Endothelial cell of umbilical vein (primary cell): ENCODE measurements at places on chromosomes 3 and 15. TPM values are rescaled to one million over a fixed set of nuclear protein-coding genes. Genes with fewer than 3 reads are reported as not detected.

DNA sequence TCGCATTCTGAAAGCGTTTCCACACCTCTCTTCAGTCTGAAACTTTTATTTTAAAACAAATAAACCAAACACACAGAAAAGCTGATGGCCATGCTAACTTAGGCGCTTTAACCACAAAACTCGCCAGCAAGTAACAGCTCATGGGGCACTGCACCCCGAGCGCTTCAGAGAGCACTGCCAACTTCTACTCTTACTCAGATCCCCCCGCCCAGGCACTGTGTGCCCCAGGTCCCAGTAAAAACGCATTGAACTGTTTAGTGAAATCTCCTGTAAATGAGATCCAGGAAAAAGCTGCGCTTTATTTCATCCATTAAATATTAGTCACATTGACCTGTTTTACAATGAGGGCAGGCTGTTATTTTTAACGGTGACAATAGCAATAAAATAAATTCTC, 99.7 kb downstream of the LRIG1 start:
- peak; percentile 73 for DNase-seq

GRCh38 chr3:123334056-123334455, 114.8 kb downstream of the ADCY5 start:
- no peak for DNase-seq

GRCh38 chr3:74445541-74445940, 168.9 kb downstream of the CNTN3 start:
- no peak for DNase-seq

Gene BTLA
- not detected in 2 replicates for polyA plus RNA-seq

Gene PLIN1
- polyA plus RNA-seq, result 0.07 and 0.08 TPM in 2 replicates

DNA sequence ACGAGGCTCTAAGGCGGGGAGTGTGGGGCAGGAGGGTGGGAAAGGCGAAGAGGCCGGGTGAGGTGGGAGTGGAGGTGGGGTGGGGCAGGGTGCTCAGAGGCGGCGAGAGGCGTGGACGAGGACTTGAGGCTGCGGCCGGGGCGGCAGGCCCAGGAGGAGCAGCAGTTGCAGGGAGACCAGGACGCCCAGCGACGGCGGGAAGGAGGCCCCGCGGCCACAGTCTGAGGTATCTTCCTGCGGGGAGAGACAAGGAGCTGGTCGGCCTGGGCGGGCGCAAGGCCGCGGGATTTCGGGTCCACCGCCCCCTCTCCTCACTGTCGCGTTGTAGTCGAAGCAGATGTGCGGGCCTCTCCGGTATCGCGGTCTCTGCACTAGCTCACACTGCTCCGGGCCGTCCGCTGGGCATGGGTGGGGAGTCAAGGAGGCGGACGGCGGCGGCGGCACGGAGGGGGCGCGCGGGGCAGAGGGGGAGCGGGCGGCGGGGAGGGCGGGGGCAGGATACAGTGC, 5.3 kb upstream of the TMEM115 start:
- DNase-seq, result no peak

- DNase-seq, result no peak
These were observed 16.7 kb upstream of the EHD4 start for GRCh38 chr15:41988896-41989572.

DNA sequence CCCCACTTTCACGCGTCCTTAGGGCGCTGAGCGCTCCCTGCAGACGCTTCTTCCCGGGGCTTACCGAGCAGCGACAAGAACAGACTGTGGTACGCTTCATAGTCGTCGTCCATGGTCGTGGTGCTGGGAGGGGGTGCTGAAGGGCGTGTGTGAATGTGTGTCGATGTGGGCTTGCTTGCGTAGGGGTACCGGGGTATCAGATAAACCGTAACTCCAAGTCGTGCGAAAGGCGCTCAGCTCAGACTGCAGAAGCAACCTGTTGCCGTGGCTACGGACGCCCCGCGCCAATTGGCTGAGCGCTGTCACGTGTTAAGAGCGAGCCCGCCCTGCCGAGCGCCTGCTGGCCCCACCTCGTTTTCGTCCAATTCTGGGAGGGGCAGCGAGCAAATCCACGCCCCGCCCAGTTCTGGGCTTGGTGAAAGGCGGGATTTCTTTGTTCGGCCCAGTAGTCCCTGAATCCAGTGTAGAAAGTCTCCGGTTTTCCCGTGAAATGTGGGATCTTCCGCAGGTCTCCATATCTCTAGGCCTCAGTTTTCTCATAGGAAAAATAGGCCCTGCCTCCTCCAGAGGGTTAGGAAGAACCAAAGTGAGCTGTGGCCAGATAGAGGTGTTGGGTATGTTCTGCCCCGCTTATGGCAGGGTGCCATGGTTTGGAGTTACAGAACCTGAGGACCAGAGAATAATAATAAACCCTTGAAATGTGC, at the start of gene EFCAB12:
TSS of gene EFCAB12 (minus strand) at position 261 of the 704 bp plus-strand sequence. CDS start at position 113, 148 bp downstream.
- peak; percentile 97 for DNase-seq

- DNase-seq, result no peak
These were observed 59.7 kb downstream of the LSM3 start for GRCh38 chr3:14238356-14238755.

DNA sequence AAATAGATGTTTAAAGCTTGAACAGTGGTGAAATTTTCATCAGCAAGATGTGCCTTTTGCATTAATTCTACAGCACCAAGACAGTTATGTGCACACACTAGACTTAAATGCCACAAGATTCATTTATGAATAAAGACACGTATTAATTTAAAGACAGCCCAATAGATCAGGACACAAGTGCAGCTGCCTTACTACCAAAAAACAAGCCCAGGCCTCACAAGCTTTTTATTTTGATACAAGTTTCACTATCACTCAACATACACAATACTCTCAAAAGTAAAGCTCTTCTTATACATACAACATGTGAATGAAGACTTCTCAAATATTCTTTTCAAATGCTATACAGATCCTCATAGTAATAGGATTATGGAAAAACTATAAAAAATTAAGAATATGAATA, 2.4 kb downstream of the ACAP2 start:
- DNase-seq, result no peak

DNA sequence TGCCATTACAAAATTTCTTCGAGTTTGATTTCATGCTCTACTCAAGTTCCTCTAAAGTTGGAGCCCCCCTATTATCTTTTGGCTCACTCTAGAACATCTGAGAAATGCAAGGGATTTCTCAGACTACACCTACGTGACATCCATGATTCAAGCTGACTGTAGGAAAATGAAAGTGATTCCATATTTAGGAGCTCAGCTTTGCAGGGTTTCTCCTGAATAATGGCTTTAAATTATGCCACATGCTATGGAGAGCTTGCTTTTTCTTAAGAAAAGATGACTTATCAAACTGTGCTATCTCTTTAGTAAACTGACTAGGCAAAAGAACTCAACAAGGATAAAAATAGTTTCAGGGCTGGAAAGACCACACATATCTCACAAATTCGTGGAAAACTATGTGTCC, 292.1 kb downstream of the LSAMP start:
- DNase-seq, result no peak

GRCh38 chr3:188433521-188434150, 279.7 kb downstream of the LPP start:
- DNase-seq, result no peak

DNA sequence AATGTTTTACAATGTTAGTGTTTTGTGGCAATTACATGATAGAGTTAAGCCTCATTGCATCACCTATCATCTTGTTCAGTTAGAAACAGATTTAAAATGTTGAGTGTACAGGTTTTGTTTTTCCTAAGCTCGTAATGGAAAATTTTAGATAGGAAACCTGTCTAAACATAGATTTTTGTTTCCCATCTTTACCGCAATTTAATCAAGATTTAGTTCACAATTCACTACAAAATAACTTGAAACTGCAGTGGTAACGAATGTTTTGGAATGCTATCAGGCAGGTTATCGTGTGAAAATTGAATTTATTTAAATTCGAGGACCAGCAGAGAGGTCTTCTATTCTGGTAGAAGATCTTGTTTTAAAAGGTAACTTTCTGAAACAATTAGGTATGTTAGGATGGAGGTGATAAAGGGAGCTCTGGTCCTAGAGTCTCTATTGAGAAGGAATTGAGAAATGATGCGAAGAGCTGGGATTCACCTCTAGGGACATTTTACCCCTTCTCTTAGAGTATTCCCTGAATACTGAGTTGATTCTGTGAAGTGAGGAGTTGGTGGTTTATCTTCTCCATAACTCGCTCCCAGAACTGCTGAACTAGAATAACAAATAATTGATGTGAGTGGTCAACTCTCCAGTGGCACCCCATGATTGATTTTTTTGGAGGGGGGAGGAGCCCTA, 1.4 kb downstream of the DOCK3 start:
- no peak for DNase-seq

GRCh38 chr15:78301326-78301725, 1.9 kb upstream of the SKIC8 start:
- DNase-seq, result no peak
